ENCODE measurements at places on chromosomes 3 and 15. TPM values are rescaled to one million over a fixed set of nuclear protein-coding genes. Genes with fewer than 3 reads are reported as not detected.
A peak's percentile ranks its signal among the peaks of the same experiment; 100 is the strongest.

DNA sequence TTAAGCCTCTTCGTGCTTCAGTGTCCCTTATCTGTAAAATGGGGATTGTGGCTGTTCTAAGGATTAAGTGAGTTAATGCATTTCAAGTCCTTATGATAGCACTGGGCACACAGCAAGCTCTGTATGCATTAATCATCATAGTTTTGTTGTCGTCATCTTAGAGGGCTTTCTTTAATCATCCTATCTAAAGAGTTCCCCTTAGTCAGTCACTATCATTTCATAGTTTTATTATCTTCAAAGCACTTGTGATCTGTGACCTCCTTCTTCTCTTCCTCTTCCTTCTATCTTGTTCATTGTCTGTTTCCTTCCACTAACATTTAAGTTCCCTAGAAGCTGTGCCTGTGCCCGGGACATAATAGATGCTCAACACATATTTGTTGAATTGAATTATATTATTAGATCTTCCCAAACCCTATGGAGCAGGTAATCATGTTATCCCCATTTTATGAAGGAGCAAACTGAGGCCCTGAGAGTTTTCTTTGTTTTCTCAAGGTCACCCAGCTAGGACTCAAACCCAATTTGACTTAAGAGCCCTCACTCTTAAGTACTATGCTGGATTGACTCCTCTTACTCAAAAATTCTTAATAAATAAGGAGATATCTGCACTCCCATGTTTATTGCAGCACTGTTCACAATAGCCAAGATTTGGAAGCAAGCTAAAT is 24.1 kb downstream of the DUOX2 start:
- DNase-seq, result no peak

- DNase-seq, result peak; percentile 60
These were observed at the start of gene TRANK1 for GRCh38 chr3:36944641-36945270. TRANK1 (minus strand) TSS chr3:36945054; CDS start chr3:36944809, 245 bp downstream.

DNA sequence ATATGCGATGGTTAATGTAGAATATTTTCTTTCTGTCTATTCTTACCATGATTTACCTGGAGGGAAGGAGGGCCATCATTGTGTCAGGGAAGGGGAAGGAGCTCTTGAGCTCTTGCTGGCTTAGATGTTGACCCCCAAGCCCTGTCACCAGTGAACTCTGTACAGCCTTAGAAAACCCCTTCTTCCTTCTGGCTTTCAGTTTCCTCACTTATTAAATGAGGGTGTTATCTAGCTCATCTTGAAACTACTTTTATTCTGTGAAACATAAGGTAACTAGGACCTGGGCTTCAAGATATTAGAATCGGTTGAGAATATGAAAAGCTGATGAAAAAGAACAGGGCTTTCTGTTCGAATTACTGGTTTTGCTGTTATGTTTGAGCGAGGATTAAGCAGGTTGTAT is 25.1 kb upstream of the UTS2B start:
- no peak for DNase-seq

- no peak for DNase-seq
These were observed 813.1 kb downstream of the NAALADL2 start for GRCh38 chr3:175672119-175672689.

- DNase-seq, result no peak
These were observed 49.4 kb downstream of the EXOG start for GRCh38 chr3:38545550-38545949.

GRCh38 chr3:194638991-194639605 is 5.9 kb upstream of the TMEM44 start:
- no peak for DNase-seq

- DNase-seq, result no peak
These were observed 11.2 kb downstream of the TGM4 start for GRCh38 chr3:44885618-44886017.

DNA sequence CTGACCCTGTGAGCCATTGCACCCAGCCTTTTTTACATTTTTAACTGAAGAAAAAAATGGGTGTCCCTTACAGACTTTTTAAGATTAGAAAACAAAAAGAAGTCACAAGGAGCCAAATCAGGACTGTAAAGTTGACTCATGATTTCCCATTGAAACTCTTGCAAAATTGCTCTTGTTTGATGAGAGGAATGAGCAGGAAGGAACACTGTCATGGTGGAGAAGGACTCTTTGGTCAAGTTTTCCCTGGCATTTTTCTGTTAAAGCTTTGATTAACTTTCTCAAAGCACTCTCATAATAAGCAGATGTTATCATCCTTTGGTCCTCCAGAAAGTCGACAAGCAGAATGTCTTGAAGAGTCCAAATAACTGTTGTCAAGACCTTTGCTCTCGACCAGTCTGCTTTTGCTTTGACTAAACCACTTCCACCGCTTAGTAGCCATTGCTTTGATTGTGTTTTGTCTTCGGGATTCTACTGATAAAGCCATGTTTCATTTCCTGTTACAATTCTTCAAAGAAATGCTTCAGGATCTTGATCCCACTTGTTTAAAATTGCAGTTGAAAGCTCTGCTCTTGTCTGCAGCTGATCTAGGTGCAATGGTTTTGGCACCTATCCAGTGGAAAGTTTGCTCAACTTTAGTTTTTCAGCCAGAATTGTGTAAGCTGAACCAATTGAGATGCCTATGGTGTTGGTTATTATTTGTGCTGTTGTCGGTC is 369.4 kb downstream of the MAGI1 start:
- no peak for DNase-seq

DNA sequence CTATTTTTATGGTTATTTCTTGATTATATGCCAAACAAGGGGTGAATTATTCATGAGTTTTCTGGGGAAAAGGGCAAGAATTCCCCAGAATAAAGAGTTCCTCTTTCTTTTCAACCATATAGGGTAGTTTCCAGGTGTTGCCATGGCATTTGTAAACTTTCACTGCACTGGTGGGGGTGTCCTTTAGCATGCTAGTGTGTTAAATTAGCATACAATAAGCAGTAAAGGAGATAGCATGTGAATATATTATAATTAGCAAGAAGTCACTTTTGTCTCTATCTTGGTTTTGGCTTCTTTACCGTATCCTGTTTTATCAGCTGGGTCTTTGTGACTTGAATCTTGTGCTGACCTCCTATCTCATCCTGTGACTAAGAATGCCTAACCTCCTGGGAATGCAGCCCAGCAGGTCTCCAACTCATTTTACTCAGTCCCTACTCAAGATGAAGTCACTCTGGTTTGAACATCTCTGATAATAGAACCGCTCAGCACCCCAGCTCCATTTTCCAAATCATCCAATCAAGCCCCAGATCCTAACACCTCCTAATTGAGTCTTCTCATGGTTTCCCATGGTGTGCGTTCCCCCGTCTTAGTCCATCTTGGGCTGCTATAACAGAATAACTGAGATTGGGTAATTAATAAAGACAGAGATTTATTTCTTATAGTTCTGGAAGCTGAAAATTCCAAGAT is 3.4 kb upstream of the SELENOT start:
- DNase-seq, result peak; percentile 50

DNA sequence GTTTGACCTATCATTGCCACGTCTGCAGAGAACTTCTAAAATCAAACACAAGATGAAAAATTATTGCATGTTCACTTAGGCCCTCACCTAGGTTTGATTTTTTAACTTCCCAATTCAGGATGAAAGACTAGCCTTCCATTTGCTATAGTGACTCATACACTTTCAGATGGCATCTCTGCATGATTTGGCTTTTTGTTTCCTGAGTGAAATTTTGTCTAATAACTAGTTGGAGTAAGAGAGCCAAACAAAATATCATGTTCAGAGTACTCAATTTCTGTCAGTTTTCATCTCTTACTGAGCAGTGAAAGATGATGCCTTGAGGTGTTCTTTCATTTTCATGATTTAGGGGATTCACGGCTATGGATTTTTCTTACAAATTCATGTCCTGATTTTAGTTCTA is 122.9 kb downstream of the NSUN3 start:
- DNase-seq, result no peak

- no peak for DNase-seq
These were observed 91.2 kb downstream of the SLC25A26 start for GRCh38 chr3:66312039-66312438.

GRCh38 chr3:167929968-167930367 is 165.8 kb downstream of the GOLIM4 start:
- no peak for DNase-seq

The CYP8B1 gene
- not detected for total RNA-seq

DNA sequence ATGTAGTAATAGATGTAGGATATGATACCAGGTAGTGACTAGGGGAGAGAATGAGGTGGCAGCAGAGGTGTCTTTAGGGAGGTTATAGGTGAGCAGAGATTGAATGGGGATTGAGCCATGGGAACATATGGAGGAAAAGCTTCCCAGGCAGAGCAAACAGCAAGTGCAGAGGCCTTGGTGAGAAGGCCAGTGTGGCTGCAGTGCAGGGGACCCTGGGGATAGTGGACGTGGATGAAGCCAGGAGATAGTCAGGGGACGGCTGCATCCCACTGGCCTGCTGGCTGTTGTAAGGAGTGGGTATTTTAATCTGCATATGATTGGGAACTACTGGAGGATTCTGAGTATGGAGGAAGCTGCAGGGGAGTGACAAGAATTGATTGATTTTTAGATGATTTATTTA is 62.7 kb upstream of the TRAK1 start:
- no peak for DNase-seq

GRCh38 chr3:143302638-143303171 is 183.1 kb downstream of the CHST2 start:
- peak; percentile 6 for DNase-seq

GRCh38 chr3:112598731-112599130 is 36.9 kb downstream of the SLC35A5 start:
- no peak for DNase-seq

The ROPN1B gene
- total RNA-seq, result not detected

DNA sequence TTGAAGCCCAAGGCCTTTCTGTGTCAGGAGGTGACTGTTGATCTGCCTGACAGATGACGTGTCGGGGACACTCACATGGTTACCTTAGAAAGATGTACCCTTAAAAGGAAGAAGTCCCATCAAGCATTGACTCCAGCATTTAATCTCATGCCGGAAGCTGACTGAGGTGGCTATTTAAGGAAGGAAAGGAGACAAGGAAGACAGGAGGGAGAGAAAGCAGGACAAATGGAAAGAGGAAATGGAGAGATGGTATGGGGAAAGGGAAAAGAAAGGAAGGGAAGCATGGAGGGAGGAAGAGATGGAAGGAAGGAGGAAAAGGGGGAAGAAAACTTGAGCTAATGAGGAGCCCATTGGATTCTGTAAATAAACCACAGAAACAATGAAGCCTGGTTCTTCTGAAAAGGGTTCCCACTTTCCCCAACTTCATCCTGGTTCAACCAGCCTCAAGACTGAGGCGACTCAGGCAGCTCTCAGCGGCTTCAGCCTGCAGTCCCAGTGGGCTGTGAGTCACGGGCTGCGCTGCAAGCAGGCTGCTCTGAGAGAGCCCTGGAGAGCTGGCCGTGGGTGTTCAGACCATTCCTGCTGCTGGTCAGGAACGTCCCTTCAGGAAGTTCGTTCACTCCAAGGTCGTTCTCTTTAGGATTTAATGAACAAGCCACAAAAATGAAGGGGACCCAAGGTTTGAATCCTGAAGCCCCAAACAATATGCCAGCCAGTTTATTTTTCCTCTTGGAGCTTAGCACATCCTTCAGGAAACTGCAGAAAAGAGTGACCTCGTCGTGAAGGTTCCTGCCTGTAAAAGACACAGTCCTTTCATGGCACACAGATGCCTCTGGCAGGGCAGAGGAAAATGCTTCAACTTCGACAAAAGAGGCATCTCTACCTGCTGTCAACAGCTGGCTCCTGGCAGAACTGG is 69.6 kb upstream of the THBS1 start:
- no peak for DNase-seq

DNA sequence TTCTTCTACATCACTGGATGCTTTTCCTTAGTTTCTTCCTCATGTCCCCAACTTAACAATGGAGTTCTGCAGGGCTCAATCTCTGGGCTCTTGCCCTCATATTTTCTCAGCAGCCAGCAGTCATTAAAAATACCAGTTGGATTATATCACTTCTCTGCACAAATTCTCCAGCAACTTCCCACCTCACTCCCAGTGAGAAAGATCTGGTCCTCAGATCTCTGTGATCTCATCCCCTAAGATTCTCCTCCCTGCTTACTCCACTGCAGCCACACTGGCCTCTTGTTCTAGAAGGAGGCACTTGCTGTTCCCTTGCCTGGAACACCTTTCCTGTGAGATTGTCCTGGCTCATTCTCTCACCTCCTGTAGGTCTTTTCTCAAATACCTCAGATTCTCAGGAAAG is 6.1 kb downstream of the ERICH6 start:
- DNase-seq, result no peak

The CACNA1D gene
- total RNA-seq, result 0.81 TPM

- peak; percentile 74 for DNase-seq
These were observed 2.0 kb downstream of the ANKRD28 start for GRCh38 chr3:15795651-15796308.

- DNase-seq, result no peak
These were observed 160.0 kb downstream of the EDEM1 start for GRCh38 chr3:5347486-5347885.

GRCh38 chr3:99625237-99625622 is 13.2 kb upstream of the COL8A1 start:
- no peak for DNase-seq

- no peak for DNase-seq
These were observed 151.9 kb downstream of the ADAMTS17 start for GRCh38 chr15:100189849-100190248.

DNA sequence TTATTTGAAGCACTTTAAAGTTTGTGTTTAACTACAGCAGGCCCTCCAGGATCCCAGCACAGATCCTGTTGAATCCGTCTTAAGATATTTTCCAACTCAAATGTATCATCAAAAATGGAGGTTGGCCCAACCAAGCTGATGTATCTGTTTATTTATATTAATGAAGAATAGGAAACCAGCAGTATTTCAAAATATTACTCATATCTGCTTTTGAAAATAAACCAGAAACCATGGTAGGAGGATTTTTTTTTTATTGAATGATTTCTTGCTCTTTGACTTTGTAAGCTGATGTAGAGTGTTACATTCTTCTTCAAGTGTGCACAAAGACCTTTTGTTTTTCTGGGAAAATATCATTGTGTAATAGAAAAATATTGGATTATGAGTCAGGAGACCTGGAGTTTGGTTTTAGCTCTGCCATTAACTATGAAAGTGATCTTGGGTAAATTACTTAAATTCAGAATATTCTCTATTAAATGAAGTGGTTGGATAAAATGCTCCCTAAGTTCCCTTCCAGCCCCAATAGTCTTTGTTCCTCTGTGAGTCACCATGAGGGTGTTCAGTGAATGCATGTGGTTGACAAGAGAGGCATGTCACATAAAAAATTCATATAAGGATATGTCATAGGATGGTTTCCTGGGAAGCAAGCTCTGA is 221.3 kb upstream of the GAP43 start:
- no peak for DNase-seq

GRCh38 chr3:16126634-16127033 is 47.8 kb upstream of the GALNT15 start:
- DNase-seq, result no peak
